ENCODE measurements at places on chromosomes 1 and 21. TPM values are rescaled to one million over a fixed set of nuclear protein-coding genes. Genes with fewer than 3 reads are reported as not detected.

DNA sequence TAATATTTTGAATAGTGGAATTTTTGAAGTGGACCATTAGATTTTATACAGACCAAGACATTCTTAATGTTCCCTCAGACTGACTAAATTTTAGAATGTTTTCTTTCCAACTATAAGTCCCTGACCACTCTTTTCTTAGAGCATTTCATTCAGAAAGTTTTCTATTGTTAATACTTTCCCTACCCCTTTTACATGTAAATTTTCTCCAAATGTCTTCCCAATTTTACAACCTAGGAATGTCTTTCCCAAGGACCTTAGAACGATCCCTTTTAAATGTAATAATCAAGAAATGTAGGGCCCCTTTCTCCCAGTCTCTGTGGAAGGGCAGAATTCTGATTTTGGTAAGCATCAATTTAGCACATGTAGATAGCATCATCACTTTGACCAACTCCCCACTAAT, 730.0 kb upstream of the B3GALT2 start:
- no peaks in the 10 kb centered on the region for H3K27me3 ChIP-seq
- no peaks in the 10 kb centered on the region for H3K36me3 ChIP-seq
- DNase-seq, result no peak

GRCh38 chr1:54581621-54582035, 33.6 kb downstream of the ACOT11 start:
- no peak overlapping the region for H3K4me3 ChIP-seq
- peaks cover 1% of the 10 kb centered on the region for H3K4me1 ChIP-seq
- peak; percentile 96 for DNase-seq
- no peaks in the 10 kb centered on the region for H3K27me3 ChIP-seq
- H3K36me3 ChIP-seq, result no peaks in the 10 kb centered on the region
- H3K27ac ChIP-seq, result peak overlapping the region; percentile 83

- H3K4me3 ChIP-seq, result no peak overlapping the region
- no peak for DNase-seq
- H3K27me3 ChIP-seq, result no peaks in the 10 kb centered on the region
- no peaks in the 10 kb centered on the region for H3K4me1 ChIP-seq
Measured at GRCh38 chr1:170290276-170290675, 144.5 kb downstream of the NTMT2 start.

DNA sequence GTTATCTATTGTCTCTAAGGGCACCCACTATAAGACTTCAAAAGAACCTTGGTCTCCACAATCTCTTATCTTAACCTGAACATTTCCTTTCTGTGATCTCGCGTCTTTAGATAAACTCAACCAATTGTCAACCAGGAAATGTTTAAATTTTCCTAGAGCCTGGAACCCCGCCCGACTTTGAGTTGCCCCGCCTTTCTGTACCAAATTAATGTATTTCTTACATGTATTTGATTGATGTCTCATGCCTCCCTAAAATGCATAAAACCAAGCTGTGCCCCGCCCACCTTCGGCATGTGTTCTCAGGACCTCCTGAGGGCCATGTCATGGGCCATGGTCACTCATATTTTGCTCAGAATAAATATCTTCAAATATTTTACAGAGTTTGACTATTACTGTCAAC, 5.9 kb upstream of the CXADR start:
- no peaks in the 10 kb centered on the region for H3K36me3 ChIP-seq
- no peak for DNase-seq
- H3K4me1 ChIP-seq, result peaks cover 5% of the 10 kb centered on the region
- H3K27ac ChIP-seq, result no peak overlapping the region
- no peaks in the 10 kb centered on the region for H3K27me3 ChIP-seq
- no peak overlapping the region for H3K4me3 ChIP-seq

DNA sequence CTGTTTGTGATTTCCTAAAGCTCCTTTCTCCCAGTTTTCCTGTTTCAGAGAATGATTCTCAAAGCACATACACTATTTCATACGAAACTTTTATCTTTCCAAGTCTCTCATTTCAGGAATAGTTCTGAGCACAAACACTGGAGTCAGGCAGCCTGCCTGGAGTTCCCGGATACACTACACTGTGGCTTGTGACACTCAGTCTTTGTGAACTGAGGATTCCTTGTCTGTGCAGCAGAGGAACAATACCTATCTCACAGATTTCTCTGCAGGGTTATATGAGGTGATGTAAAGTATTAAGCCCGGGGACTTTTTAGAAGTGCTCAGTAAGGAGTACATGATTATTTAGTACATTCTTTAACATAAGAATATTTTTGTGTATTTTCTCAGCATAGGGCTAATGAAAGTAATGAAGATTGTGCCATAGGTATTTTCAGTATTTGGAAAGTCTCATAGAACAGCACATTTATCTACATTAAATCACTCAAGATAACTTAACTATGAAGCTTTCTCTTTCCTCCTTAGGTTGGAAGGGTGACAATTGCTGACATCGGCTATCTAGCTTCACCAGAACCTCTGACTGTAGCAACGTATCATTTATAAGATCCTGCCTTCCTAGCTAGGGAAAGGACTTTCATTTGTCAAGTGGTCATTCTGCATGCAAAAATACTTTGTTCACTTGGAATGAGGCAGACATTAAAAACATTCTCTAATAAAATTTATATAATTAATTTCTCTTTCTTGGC, 12.9 kb downstream of the GBP2 start:
- no peak overlapping the region for H3K27ac ChIP-seq
- H3K4me3 ChIP-seq, result no peak overlapping the region
- no peaks in the 10 kb centered on the region for H3K27me3 ChIP-seq

GRCh38 chr1:234327577-234328164, 45.6 kb upstream of the COA6 start:
- DNase-seq, result no peak
- no peaks in the 10 kb centered on the region for H3K4me1 ChIP-seq
- H3K27me3 ChIP-seq, result no peaks in the 10 kb centered on the region

CFAP298 gene
- 15.3 TPM for total RNA-seq

C1orf210 gene
- total RNA-seq, result 1.5 TPM

- no peak for DNase-seq
- no peaks in the 10 kb centered on the region for H3K36me3 ChIP-seq
- no peak overlapping the region for H3K27ac ChIP-seq
- H3K4me3 ChIP-seq, result no peak overlapping the region
Measured at GRCh38 chr1:94806441-94806871, 13.7 kb upstream of the SLC44A3 start.

DNA sequence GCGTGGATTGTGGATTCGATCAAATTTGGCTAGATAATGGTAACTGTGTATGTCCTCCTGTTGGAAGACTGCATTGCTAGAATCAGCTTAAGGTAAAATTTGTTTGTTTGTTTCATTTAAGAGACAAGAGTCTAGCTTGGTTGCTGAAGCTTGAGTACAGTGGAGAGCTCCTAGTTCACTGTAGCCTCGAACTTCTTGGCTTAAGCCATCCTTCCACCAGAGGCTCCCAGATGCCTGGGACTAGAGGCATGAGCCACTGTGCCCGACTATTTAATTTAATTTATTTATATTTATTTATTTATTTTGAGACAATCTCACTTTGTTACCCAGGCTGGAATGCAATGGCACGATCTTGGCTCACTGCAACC, 1.5 kb downstream of the PHACTR4 start:
- no peaks in the 10 kb centered on the region for H3K27me3 ChIP-seq
- no peaks in the 10 kb centered on the region for H3K36me3 ChIP-seq
- no peak overlapping the region for H3K4me3 ChIP-seq
- H3K27ac ChIP-seq, result no peak overlapping the region

DNA sequence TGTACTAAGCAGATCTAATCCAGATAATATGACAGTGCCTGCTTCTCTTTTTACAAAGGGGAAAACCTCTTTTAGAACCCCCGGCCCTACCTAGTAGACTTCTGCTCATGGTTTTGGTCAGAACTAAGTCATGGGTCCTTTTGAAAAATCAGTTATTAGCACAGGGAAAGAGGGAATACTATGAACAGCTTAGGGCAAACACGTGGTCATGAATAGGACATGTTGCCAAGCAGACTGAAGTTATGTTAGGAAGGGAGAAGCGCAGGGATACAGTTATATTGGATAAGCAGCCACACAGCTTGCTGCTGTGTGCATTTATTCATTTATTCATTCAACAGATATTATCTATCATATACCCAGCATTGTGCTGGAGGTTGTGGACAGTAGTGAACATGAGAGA, 25.3 kb upstream of the IGSF3 start:
- no peak overlapping the region for H3K27ac ChIP-seq
- H3K4me3 ChIP-seq, result no peak overlapping the region
- no peaks in the 10 kb centered on the region for H3K4me1 ChIP-seq
- H3K36me3 ChIP-seq, result no peaks in the 10 kb centered on the region
- H3K27me3 ChIP-seq, result no peaks in the 10 kb centered on the region

DNA sequence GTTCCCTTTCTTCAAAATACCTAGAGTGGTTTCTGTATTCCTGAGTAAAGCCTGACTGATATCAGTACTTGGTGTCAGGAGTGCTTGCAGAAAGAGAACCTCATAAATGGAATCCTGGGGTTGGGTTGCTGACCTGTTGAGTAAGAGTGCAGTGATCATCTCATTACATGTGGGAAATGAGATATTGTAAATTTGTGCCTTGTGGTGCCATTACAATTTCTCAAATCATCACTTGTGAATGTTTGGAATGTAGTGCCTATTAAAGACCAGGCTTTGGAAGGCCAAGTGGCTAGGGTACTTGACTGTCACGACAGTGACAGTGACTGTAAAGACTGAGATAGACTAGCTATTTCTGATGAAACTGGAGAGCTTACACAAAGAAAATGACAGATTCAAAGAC, 176.7 kb upstream of the CTTNBP2NL start:
- no peak overlapping the region for H3K4me3 ChIP-seq
- H3K4me1 ChIP-seq, result no peaks in the 10 kb centered on the region
- H3K36me3 ChIP-seq, result no peaks in the 10 kb centered on the region
- no peak overlapping the region for H3K27ac ChIP-seq
- DNase-seq, result no peak
- H3K27me3 ChIP-seq, result no peaks in the 10 kb centered on the region

CD1B gene
- total RNA-seq, result not detected

SPRR4 gene
- total RNA-seq, result not detected

DNA sequence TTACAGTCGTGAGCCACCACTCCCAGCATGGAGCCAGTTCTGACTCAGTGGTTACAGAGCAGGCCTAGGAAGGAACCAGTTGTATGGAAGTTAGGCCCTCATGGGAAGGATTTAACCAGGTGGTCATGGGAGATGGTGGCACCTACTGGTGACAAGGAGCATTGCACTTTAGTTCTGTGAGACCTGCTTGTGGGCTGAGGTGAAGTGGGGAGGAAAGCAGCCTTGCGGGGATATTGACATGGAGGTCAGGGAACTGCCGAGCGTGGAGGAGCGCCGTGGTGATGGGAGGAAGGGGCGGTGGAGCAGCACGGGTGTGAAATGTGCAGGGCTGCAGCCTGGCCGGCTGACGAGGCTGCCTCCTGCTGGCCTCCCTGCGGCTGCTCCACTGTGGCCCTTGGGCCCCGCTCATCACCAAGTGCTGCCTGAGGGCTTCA, 100.4 kb downstream of the GALNT2 start:
- H3K36me3 ChIP-seq, result no peaks in the 10 kb centered on the region
- H3K4me1 ChIP-seq, result no peaks in the 10 kb centered on the region
- no peak overlapping the region for H3K4me3 ChIP-seq
- no peak overlapping the region for H3K27ac ChIP-seq
- no peaks in the 10 kb centered on the region for H3K27me3 ChIP-seq

- no peaks in the 10 kb centered on the region for H3K27me3 ChIP-seq
- DNase-seq, result no peak
- peak overlapping the region; percentile 75 for H3K27ac ChIP-seq
- H3K4me1 ChIP-seq, result no peaks in the 10 kb centered on the region
- H3K4me3 ChIP-seq, result peak overlapping the region; percentile 91
Measured at GRCh38 chr1:222815440-222815765, 564 bp downstream of the DISP1 start.

GRCh38 chr1:199283794-199284193, 645.0 kb downstream of the PTPRC start:
- H3K27me3 ChIP-seq, result no peaks in the 10 kb centered on the region
- no peak overlapping the region for H3K27ac ChIP-seq
- no peaks in the 10 kb centered on the region for H3K4me1 ChIP-seq
- H3K4me3 ChIP-seq, result no peak overlapping the region

FBLIM1 gene
- 8.5 TPM for total RNA-seq

DNA sequence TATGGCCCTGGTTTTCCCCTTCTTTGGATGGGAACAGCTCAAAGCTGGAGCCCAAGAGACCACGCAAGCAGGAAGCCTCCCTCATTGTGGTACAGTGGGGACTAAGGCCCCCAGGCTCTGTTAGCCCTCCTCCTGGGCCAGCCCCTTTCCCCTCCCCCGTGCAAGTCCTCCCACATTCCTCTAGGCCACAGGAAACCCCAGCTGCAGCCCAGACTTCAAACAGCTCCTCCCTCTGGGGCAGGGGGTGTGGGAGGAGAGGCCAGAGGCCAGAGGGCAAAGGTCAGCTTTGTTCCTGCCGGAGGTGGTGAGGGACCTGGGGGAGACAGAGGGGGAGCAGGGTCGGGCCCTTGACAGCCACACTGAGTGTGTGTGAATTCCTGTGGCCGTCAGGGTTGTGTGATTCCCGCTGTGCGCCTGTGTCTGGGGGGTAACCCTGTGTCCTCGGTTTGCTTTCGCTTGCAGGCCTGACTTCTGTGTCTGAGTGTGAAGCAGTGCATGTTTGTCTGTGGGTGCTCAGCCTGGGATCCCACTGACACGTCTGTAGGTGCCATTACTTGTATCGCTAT, 3.4 kb upstream of the AHDC1 start:
- H3K27me3 ChIP-seq, result no peaks in the 10 kb centered on the region
- no peak overlapping the region for H3K4me3 ChIP-seq
- DNase-seq, result no peak
- H3K36me3 ChIP-seq, result no peaks in the 10 kb centered on the region
- no peak overlapping the region for H3K27ac ChIP-seq

TMEM61 gene
- total RNA-seq, result not detected

PSMB2 gene
- 47.5 TPM for total RNA-seq

GRCh38 chr1:181817091-181817490, 244.4 kb downstream of the ZNF648 start:
- H3K4me1 ChIP-seq, result no peaks in the 10 kb centered on the region
- no peaks in the 10 kb centered on the region for H3K36me3 ChIP-seq
- no peak overlapping the region for H3K4me3 ChIP-seq
- no peak overlapping the region for H3K27ac ChIP-seq
- DNase-seq, result no peak
- no peaks in the 10 kb centered on the region for H3K27me3 ChIP-seq

DNA sequence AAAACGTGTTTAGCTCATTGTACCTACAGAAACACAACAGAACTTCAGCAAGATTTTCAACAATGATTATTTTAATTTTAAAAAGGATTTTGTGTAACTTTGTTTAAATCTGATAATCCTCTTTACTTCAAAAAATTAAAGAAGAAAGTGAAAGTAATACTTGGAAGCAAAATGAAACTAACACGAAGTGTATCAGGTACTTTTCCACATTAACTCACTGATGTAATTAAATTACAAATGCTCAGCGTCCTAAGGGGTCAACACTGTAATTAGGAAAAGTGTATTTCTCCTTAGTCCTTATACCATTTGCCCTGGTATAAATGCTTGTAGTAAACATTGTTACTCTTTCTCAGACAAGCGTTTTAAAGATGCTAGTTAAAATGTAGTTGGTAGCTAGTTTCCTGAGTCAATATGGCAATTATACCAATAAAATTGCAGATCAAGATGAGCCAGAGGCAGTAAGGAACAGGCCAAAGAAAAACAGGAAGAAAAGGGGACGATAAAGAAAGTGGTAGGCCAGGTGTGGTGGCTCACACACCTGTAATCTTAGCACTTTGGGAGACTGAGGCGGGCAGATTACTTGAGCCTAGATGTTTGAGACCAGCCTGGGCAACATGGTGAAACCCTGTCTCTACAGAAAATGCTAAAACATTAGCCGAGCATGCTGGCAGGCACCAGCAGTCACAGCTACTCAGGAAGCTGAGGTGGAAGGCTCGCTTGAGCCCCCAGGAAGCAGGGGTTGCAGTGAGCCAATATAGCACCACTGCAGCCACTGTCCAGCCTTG, 553.0 kb downstream of the SMYD3 start:
- H3K27me3 ChIP-seq, result no peaks in the 10 kb centered on the region
- no peak for DNase-seq
- peaks cover 6% of the 10 kb centered on the region for H3K4me1 ChIP-seq
- peak overlapping the region; percentile 85 for H3K27ac ChIP-seq
